Activated B cell treated with CpG ODN at 0.5 μM for 24 hours (primary cell): ENCODE measurements at places on chromosomes 7 and 10.

- DNase-seq, result no peak
Measured at GRCh38 chr10:127892743-127893142, at the start of gene CLRN3. Gene CLRN3 (minus strand): TSS chr10:127892941. CDS start chr10:127892784, 157 bp downstream.

DNA sequence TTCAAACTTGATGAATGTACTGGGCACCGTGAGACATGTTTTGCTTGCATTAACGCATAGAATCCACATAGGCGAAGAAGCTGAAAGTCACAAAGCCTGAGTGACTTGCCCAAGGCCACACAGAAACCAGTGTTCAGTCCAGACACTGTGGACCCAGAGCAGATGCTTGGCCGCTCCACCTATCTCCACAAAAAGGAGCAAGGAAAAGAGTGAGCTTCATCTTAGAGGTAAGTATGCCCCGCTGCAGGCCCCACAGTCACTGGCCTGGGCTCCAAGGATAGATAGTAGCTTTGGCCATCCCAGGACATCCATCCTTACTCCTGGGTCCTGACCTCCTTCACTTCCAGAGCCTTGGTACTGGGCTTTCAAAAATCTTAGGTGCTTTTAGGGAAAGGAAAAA is 60.1 kb upstream of the SAMD8 start:
- no peak for DNase-seq

GRCh38 chr10:368579-369220 is 233.4 kb downstream of the ZMYND11 start:
- DNase-seq, result no peak

- no peak for DNase-seq
Measured at GRCh38 chr7:134701272-134701671, 54.6 kb downstream of the BPGM start.

DNA sequence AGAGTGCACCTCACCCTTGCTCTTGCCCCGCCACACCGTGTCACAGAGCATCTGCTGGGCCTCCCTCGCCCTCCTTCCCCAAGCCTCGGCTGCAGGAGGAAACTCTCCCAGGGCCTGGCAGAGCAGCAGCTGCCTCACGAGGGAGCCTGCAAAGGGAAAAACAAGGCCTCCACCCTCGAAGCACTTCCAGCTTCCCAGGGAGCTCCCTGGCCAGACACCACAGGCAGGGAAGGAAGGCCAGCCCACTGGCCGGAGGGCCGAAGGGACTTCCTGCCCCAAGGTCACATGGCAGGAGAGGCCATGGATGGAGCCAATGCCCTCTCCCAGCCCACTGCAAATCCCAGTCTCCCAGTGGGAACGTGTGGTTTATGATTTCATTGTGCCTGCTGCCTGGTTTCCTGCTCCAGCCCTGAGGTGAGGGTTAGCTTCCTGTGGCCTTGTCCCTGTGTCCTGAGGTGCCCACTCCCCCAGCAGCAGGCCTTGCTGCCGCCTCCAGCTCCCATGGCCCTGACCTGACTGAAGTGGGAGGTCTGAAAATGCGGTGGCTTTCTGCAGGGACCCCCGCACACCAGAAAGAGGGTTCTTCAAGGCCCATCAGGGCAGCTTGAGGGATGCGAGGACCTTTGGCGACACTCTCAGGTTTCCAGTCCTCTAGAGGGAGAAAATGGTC is 100.5 kb upstream of the PPIF start:
- DNase-seq, result no peak

GRCh38 chr7:143288836-143289235 is 685 bp downstream of the CASP2 start:
- no peak for DNase-seq

- no peak for DNase-seq
Measured at GRCh38 chr10:24617771-24618396, 105.8 kb downstream of the ARHGAP21 start.
